ENCODE measurements at places on chromosomes 3 and 15.

DNA sequence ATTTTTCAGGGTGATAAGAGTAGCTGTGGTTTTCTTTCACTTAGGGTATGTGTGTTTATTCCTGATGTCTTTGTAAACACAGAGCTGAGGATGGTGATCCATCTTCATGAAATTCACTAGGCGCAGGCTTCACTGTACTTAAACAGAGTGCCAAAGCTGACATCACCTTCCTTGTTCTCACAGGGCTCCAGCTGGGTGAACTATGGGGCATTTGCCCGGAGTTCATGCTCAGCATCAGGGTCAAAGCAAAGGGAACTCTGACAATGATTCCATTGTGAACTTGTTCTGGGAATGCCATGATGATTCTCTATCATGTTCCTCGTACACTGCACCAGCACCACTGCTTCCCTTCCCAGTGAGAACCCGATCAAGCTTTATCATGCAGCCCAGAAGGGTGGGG is 184.8 kb upstream of the P2RY1 start:
- DNase-seq, result no peak

DNA sequence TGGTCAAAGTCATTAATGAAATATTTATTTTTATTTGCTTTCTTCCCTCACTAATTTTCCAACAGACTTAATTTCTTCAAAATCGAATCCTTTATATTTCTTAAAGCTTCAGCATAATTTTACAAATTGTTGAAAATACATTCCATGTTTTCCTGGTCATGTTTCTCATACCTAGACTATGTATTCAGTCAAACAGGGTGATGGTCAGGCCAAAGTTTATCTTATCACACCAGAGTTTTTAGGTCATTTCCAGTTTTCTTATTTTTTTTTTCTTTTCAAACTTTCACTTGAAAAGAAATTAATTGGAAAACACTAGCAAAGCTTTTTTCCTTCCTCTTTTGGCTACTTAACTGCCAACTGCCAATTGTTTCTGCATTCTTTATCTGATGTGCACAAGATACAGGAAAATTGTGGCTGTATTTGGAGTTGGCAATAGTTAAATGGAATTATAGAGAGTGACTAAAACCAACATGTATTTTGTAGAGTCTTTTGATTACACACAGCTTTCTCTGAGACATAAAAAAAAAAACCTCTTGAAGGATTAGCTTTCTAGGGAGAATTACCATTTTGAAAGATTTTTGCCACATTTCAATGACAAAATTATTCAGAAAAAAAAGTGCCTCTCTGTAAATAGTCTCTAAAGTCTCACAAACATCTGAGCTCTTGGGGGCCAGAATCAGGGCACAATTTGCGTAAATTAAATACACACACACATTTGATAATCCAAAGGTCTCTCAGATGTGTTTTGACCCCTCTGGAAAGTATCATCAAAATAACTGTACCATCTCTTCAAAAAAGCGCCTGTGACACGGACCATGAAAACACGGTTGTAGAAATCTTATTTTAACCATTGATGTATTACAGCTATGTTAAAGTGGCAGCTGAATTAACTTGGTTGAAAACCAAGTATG is 603.2 kb upstream of the KCNMB2 start:
- DNase-seq, result no peak

DNA sequence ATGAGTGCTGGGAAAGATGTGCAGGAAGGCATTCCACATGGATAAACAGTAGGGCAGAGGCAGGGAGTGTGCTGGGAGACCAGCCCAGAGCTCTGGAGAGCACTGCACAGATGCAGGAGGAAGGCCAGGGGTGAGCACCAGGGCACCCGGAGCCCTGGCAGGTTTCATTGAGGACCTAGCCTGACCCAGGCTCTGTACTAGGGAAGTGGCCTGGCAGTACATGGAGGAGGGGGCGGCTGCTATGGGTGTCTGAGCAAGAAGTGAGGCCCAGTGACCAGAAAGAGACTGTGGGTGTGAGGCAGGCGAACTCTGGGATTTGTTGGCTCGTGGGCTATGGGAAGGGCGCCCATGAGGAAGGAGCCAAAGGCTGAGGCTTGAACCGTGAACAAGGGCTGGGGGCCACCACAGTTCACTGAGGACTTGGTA is 139.1 kb downstream of the DNAJB8 start:
- DNase-seq, result no peak

- no peak for DNase-seq
Measured at GRCh38 chr3:36257158-36257852, 123.0 kb upstream of the STAC start.

DNA sequence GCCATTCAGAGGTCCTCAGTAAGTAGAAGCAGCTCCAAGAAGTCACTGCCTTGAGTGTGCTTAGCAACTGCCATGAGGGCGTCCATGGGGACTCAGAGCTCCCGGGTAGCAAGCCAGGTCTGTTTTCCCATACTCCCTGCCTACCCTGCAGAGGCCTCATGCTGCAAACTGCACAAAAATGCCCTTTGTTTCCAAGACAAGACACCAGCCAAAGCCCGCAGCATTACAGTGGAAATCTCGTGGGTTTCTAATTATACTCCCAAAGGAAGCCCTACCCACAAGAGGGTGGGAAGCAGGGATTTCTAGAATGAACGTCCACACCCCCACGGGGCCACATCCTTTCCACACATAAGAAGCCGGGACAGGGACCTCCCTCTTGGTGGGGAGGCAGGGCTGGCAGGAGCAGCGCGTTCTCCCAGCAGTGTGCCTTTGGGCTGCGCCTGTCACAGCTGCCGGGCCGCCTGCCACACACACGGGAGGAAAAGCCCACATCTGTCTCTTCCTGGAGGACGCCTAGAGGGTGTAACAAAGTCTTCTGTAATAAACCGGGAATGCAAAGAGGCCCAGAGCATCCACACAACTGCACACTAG is 31.1 kb downstream of the FAM174B start:
- no peak for DNase-seq

GRCh38 chr3:179450901-179451264 is 387 bp downstream of the GNB4 start:
- DNase-seq, result no peak

All from stimulated activated CD4-positive, alpha-beta T cell treated with anti-CD3 and anti-CD28 coated beads, TNF-alpha, amount 100 ng/mL, for 24 hours (primary cell).